ENCODE measurements at places on chromosomes 6 and 20.

DNA sequence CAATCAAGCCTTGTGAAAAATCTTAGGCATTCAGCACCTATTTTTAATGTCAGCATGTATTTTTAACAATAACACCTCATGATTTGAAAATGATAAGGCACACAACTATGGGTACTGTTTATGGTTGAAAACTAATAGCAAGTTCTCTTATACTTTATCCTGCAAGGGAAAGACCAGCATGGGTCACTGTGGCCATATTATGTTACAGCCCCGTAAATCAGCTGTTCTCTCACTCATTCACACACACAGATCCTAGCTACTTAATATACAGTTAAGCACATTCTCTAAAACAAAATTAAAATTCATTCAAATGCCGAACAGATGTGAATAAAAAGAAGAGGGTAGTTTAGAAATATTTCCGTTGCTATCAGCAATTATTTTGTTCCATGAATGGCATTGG, 224.4 kb downstream of the OGFRL1 start:
- DNase-seq = no peak

DNA sequence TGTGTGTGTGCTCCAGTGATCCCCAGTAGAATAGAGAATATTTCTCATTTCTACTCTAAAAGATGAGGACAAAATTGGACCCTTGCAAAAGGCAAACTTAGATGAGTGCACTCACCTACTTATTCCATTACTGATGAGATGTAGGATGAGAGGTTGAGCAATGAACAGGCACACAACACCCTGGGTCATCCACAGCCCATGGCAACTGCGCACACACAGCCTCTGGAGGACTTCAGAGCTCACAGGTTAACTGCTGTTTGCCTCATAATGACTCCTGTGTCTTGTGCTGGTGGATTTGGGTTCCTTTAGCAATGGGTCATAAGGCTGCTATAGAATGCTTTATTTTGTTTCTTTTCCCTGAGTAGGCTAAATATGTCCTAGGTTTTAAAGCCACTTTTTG, 103.6 kb upstream of the TNFAIP3 start:
- no peak for DNase-seq

- no peak for DNase-seq
Observed at GRCh38 chr6:133100865-133101264, 140.3 kb upstream of the EYA4 start.

GRCh38 chr20:2535711-2536559, 438 bp upstream of the TMC2 start:
- no peak for DNase-seq

DNA sequence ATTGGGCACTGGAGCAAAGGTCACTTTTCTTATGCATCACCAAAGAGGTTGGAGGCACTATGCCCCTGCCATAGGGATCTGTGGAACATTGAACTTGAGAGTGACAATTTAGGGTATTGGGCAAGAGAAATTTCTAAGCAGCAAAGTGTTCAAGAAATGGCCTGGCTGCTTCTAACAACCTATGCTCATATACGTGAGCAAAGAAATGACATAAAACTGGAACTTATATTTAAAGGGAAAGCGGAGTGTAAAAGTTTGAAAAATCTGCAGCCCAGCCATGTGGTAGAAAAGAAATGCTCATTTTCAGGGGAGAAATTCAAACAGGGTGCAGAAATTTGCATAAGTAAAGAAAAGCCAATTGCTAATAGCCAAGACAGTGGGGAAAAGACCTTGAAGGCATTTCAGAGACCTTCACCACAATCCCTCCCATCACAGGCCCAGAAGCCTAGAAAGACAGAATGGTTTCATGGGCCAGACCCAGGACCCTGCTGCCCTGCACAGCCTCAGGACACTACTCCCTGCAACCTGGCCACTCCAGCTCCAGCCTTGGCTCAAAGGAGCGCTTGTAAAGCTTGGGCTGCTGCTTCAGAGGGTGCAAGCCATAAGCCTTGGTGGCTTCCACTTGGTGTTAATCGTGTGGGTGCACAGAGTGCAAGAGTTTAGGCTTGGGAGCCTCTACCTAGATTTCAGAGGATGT, 24.4 kb downstream of the NCR2 start:
- DNase-seq = no peak

- DNase-seq = no peak
Observed at GRCh38 chr6:157258878-157259277, 64.4 kb downstream of the TMEM242 start.

GRCh38 chr6:125853756-125854155, 63.0 kb downstream of the NCOA7 start:
- DNase-seq = no peak

DNA sequence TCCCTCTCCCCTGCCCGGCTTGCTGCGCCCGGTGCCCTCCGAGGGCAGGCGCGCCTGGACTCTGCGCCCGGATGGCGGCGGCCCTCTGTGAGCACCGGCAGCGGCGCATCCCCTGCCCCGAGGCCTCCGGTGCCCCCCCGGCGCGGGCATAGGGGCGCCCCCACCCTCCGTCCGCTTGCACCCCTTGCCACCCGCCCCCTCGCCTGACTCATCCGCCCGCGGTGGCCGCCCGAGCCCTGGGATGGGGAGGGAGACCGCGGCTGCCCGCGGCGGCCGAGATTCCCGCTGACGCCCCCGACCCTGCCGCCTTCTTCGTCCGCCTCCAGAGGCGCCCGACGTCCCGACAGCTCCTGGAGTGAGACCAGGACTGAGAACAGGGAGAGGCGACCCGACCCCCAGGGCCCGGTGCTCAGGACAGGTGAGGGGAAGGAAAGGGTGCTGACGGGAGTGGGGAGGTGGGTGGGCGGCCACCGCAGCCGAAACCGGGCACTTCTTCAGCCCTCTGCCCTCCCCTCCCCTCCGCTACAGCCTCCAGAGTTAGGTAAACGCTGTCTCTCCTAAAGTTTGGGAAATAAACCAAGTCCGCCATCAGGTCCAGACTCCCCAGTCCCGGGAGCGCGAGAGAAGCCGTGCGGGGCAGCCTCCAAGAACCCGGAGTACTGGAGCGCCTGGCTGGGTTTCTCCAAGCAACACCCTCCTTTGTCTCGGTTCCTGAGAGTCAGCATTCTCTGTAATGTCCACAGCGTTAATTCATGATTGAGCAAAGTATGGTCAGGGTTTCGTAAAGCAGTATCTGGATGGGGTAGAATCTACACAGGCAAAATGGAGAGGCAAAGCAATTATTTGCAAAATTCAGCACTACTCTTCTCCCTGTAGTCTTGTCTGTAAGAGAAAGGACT, 539 bp downstream of the TMEM200A start:
- DNase-seq = no peak

GRCh38 chr6:68958327-68958726, 323.2 kb downstream of the ADGRB3 start:
- peak; percentile 27 for DNase-seq

GRCh38 chr6:165448210-165448609, 138.8 kb upstream of the C6orf118 start:
- DNase-seq = no peak

DNA sequence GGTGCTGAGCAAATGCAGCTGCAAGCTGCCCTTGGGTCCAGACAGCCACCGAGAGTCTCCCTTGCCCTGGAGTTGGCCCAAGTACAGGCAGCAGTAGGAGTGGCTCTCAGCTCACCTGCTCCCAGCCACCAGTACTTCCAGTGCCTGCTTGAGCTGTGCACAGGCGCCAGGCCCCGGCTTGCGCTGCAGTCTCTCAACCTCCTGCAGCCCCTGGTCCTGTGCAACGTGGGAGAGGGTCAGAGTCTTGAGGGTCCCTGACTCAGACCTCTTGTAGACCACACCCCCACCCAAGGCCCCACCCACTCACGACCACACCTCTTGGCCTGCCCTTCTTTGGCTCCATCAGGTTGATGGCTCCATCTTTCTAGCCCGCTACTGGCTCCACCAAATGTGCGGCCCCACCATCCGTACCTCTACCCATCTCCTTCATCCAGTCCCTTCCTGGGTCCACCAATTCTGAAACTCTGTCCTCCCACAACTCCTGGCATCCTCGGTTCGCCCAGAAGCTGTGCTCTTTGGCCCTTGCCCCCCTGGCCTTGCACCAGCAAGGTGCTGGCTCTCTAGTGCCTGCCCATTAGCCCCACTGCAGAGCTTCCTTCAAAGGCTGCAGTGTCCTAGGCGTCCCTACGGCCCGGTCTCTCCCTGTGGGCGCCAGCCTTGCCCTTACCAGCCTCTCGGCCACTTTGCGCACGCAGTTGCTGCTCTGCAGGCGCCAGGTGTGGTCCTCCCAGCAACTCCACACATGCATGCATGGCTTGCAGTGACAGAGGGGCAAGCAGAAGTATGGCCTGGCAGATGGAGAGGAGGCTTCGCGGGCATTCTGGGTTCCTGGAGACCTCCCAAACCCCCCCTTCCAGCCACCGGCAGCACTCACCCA, 16.5 kb upstream of the SPAG4 start:
- no peak for DNase-seq

GRCh38 chr6:54574671-54575070, 266.4 kb downstream of the TINAG start:
- no peak for DNase-seq

DNA sequence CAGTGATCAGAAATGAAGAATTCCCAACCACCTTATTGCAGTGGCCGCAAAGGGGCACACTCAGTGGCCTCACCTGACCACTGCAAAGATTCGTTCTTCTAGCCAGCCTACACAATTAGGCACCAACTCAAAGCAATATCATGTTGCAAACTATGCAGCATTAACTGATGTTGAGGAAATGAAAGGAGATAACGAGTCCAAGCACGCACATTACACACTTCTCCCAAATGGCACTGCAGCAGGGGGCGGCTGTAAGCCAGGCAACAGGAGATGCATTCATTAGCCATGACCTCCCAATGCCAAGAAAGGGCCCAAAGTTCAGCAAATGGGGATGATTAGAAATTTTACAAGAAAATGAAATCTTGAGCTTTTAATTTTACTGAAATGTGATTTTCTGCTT, 39.3 kb downstream of the ATXN1 start:
- no peak for DNase-seq

GRCh38 chr6:46933751-46934150, 12.0 kb upstream of the ADGRF5 start:
- DNase-seq = no peak

DNA sequence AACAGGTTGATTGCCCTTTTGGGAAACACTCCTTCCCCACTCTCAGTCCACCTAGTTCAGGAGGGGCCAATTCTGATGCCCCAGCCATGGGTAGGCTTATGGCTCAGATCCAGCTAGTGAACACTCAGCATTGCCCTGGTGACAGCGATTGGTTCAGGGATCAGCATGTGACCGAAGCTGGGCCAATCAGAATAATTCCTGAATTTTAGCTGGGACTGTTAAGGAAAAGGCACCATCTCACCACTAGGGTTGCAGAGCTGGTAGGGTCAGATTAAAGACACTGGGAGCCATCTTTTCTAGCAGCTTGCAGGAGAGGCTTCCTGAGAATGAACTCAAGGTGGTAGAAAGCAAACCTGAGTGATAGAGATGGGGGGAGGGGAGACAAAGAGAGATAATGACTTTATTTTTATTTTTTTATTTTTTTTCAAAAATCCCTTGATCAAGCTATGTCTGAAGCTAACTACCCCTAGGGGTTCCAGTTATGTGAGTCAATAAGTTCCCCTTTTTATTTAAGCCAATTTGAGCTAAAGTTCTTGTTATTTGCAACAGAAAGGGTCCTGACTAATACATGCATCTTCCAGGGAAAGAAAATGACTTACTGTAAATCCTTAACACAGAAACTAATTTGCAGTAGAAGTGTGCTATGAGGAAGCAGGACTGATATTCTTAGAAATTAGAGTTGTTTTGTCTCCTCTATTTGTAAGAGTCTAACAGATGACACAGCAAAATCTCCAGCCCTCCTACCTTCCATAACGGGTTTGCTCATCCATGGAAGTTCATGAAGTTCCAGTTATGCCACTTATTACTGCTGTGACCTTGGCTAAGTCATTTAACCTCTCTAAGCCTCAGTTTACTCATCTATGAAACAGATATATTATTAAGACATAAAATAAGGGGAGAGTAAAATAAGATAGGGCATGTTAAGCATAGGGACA, 44.7 kb downstream of the EYA2 start:
- DNase-seq = no peak

GRCh38 chr6:8462694-8463093, 27.3 kb upstream of the SLC35B3 start:
- no peak for DNase-seq

- no peak for DNase-seq
Observed at GRCh38 chr6:5936631-5937030, 70.1 kb downstream of the NRN1 start.

GRCh38 chr6:56378966-56379585, 131.7 kb upstream of the COL21A1 start:
- no peak for DNase-seq

DNA sequence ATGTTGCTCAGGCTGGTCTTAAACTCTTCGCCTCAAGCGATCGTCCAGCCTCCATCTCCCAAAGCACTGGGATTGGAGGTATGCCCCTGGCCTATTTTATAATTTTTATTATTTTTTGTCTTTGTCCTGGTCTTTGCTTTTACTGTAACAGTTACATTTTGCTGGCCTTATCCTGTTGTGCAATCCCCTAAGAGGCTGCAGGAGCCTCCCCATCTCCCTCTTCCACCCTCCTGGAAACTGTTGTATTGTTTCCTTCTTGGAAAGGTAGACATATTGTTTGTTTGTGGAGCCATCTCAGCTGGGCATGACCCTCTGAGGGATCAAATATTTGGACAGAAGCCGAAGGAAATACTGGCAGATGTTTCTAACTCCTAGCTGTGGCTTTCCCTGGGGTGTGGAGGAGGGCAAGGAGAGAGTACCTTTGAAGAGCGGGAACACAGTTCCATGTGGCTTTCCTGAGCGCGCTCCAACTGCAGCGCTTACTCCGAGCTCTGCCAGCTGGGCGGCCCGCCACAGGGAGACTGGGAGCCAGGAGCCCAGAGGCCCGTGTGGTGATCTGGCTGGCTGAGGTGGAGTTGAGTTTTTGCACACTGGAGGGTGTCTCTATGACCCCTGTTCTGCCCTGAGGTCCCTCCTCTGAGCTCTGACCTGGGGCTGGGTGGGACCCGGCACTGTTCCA, 4.9 kb downstream of the MAPK13 start:
- peak; percentile 51 for DNase-seq

DNA sequence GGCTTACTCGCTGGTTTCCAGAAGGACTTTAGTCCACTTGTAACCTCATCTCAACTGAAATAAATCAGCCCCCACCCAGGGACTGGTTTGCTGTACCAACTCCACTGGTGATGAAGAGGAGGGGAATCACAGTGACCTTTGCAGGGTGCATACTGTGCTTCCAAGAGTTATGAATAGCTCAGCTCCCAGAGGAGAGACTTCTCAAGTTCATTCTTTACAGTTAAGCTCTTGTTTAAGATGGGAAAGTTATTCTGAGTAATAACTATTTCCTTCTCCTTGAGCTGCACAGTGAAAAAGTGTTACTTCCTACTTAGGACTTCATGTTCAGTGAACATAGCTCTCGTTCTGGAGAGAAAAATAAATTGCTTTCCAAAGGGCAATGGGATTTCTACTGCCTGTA, 166.5 kb upstream of the ECI2 start:
- no peak for DNase-seq

GRCh38 chr6:135046912-135047311, 7.7 kb downstream of the HBS1L start:
- no peak for DNase-seq

Data from cerebellum (tissue), 4 donors.